ENCODE measurements at places on chromosomes 12 and 14.

- no peak for DNase-seq
These were observed 7.1 kb downstream of the PGAM5 start for GRCh38 chr12:132717531-132718387.

DNA sequence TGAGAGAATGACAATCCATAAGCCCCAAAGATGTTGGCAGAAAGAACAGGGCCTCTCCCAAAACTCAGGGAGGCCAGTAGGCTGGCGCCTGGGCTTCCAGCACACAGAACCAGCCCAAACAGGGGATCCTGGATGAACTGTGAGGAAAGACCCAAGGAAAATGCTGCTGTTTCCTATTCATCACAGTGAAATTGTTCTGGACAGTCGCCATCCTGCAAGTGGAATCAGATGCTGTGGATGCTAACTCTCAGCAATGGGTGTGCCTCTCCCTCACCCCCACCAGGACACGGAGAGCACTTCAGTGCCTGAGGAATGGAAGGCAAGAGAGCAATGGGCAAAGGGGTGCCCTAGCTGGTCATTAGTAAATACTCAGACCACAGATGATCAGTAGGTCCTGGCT lies 80.8 kb downstream of the ANO2 start:
- no peak for DNase-seq

- DNase-seq = no peak
These were observed 814.9 kb downstream of the LRFN5 start for GRCh38 chr14:42421377-42422078.

DNA sequence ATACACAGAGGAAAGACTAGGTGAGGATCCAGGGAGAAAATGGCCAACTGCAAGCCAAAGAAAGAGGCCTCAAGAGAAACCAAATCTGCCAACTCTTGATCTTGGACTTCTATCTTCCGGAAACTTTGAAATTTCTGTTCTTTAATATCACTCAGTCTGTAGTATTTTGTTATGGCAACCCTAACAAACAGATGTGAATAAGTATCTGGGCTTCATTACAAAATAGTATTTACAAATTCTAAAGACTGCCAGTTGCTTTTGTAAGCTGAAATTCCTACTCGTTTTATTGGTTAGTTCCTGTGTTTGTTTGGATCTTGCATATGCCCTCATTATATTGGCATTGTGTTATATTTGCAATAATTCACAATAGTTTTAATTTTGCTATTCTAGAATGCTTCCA lies 143.2 kb upstream of the USP15 start:
- no peak for DNase-seq

DNA sequence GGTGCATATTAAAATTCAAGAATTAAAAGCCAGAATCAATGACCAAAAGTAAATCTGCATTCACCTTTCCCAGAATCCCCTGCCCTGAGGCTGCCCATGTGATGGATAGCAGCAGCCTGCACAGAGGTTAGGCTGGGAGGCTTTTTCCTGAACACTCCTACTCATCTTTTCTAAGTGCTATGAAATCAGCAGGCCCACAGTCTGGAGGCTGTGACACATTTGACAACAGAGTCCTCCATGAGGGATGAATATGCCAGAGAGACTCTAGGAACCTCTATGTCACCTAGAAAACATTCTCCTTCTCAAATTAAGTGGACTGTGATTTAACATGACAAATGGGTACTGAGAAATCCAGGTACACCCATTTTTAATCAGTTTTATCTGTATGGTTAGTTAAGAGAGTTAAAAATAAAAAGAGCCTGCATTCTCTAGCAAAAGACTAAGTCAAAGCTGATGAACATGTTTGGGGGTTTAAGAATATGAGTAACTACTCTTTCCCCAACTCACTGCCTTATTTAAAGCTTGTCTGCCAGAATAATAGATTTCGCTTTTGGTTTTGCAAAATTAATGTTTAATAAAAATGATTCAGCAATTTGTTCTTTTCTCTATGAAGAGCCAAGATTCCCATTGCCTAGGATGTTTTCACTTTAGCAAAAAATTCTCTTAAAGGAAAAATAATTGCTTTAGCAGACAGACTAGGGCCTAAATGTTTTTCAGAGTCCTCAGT lies 115.0 kb downstream of the RTN1 start:
- no peak for DNase-seq

- no peak for DNase-seq
These were observed at the start of gene FBLN5 for GRCh38 chr14:91947475-91948184. TSS of gene FBLN5 (minus strand) at chr14:91947694. CDS start at chr14:91947229, 465 bp downstream.

DNA sequence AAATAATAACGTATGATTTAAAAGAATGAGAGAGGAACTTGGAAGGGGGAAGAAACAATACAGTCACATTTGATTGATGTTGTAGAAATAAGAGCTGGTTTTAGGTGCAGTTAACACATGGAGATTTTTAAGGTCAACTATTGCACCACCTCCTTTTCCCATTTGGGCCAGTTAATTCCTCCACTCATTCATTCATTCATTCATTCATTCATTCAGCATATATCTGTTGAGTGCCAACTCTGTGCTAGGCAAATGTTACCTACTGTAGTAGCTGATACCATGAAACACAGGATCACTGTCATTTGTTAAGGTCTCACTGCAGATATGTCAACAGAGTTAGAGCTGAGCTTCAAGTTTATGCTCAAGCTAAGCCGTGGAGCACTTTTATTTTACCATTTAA lies 115.7 kb upstream of the ARID2 start:
- no peak for DNase-seq

GRCh38 chr14:63910583-63911363 lies 58.0 kb downstream of the SYNE2 start:
- DNase-seq = no peak

GRCh38 chr12:54452628-54453027 lies 20.8 kb downstream of the GTSF1 start:
- no peak for DNase-seq

GRCh38 chr12:50508414-50508813 lies 3.6 kb downstream of the DIP2B start:
- no peak for DNase-seq

DNA sequence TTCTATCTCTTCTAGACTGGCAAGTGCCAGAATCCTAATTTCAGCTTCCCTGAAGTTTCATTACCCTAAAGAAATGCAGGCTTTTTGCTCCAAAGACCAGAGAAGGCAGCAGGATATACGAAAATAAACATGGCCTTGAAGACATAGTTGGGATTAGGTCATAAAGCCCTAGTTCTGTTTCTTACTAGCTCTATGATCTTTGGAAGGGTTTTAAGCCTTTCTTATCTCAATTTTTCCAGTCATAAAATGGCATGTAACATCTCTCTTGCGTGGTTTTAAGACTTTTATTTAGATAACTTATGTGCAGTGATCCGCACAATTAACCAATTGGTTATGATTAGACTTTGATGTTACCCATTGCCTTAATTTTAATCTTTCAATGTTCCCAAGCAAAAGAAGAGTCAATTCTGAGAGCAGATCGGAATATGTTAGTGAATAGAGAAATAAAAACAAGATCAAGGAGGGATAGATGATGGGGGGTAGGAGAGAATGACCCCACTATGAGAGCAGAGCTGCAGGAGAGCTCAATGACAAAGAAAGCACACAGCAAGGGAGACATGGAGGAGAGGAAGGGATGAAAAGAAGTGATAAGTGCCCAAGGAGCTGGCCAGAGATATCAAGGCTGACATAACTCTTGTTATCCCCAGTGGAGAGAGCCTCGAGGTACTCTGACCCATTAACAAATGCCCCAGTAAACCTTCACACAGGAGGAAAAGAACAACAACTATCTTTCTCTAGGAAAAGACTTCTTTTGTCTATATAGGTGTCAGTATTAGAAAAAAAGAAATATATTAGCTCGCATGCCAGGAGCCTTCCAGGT lies 53.0 kb upstream of the ANP32D start:
- no peak for DNase-seq

DNA sequence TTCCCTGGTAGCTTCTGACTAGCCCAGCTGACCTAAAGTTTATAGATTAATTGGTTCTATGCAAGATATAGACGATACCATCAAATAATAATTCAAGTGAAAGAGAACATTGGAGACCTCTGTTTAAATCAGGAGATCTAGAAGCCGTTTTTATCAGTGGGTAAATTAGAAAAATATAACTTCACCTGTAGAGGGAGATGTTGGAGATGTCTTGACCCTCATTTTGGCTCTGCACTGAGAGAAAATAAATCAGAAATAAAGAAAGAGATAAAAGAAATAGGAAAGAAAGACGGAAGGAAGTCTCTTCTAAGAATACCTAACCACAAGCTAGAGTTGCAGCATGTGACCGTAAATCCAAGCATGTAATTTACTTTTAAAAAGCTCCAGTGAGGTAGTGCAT lies 684.5 kb downstream of the C12orf50 start:
- DNase-seq = no peak

DNA sequence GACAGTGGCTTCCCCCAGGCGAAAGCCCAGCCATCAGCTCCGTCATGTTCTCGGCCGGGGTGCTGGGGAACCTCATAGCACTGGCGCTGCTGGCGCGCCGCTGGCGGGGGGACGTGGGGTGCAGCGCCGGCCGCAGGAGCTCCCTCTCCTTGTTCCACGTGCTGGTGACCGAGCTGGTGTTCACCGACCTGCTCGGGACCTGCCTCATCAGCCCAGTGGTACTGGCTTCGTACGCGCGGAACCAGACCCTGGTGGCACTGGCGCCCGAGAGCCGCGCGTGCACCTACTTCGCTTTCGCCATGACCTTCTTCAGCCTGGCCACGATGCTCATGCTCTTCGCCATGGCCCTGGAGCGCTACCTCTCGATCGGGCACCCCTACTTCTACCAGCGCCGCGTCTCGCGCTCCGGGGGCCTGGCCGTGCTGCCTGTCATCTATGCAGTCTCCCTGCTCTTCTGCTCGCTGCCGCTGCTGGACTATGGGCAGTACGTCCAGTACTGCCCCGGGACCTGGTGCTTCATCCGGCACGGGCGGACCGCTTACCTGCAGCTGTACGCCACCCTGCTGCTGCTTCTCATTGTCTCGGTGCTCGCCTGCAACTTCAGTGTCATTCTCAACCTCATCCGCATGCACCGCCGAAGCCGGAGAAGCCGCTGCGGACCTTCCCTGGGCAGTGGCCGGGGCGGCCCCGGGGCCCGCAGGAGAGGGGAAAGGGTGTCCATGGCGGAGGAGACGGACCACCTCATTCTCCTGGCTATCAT lies 663 bp downstream of the PTGER2 start:
- DNase-seq = peak; percentile 34

GRCh38 chr12:88571543-88571942 lies 8.7 kb downstream of the KITLG start:
- DNase-seq = no peak

DNA sequence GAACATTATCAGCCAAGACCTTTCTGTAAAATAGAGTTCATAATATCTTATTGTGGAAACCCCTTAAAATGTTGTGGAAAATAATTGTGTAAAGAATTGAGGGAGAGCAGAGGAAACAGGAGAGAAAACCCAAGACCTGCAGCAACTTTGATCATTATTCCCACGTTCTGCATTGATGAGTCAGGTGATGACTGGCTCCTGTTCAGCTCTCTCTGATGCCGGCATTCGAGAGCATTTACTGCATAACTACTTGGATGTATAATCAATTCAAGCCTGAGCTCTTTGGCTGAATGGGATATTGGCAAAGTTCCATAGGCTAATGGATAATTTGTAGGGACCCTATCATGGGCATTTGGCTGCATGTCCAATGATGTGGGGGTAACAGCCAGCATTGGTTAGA lies 176.3 kb upstream of the ARID2 start:
- no peak for DNase-seq

All from activated T-helper 1 cell treated with anti-CD3 and anti-CD28 coated beads, Interleukin-12 subunit alpha, Interleukin-12 subunit beta, Interleukin-2, Interleukin-4 antibody, amounts not matched to agents 30 ng/mL and 10 ng/mL and 1 ng/mL, durations not matched to agents 14 hours and 24 hours and 36 hours (primary cell).